Stimulated activated naive CD8-positive, alpha-beta T cell treated with anti-CD3 and anti-CD28 coated beads, Interleukin-15, amount 100 ng/mL, for 72 hours (primary cell): ENCODE measurements at places on chromosomes 6 and 20.

DNA sequence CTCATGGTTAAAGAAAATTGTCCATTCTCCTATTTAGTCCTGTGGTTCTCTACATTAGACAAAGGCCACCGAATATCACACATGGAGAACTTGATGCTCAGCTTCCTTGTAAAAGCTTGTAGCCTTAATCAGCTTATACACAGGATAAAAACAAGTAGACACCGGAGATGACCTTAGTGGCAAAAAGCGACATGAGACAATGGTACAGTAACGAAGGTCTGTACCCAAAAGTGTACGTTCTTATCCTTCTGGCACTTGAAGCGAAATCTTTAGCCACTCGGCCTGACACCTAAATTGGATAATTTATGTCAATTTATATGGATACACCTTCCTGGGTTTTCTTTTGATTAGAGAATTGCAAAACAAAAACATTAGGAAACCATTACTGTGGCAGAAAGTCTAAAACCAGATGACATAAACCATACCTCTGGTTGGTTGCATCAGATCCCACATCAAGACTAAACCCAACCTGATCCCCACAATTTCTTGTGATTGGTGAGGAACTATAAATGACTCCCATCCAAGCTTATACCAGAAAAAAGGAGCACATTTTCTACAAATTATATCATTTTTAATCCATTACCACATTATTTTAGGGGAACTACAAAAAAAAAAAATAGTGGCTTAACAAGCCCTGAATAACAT lies 6.1 kb downstream of the RBM39 start:
- no peak for DNase-seq

- DNase-seq = no peak
Measured at GRCh38 chr6:168216751-168217191, 102.8 kb downstream of the DACT2 start.

GRCh38 chr20:6533351-6533750 lies 234.1 kb upstream of the BMP2 start:
- DNase-seq = no peak

DNA sequence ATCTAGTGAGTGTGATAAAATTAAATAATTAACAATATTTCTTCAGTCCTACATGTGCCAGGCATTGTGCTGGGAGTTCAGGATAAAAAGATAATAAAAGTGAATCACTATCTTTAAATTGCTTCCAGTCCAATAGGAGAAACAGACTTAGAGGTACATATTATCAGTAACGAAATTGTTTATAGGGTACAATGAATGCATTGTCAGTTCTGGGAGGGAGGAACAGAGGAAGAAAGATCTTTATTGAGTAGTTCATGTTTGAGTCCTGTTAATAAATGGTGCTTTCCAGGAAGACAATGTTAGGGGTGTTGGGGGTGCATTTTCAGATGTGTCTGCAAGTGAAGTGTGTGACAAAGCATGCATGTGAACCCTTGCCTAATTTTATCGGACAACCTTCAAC lies 183.1 kb downstream of the OGFRL1 start:
- no peak for DNase-seq

DNA sequence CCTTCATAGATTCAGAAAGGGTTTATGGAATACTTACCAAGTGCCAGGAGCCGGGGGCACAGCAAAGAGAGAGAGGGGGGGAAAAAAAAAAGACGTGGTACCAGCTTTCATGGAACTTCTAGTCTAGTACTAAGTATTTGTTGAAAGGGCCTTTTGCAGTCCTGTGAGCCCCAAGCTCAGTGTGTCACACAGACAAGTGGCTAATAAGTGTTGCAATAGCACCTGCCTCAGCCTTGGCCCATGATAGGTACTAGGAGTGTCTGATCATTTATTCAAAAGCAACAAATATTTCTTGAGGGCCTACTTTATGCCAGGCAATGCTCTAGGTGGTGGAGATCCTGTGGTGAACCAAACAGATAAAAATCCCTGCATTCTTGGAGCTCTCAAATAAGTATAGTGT lies 7.9 kb downstream of the MYLK2 start:
- no peak for DNase-seq

DNA sequence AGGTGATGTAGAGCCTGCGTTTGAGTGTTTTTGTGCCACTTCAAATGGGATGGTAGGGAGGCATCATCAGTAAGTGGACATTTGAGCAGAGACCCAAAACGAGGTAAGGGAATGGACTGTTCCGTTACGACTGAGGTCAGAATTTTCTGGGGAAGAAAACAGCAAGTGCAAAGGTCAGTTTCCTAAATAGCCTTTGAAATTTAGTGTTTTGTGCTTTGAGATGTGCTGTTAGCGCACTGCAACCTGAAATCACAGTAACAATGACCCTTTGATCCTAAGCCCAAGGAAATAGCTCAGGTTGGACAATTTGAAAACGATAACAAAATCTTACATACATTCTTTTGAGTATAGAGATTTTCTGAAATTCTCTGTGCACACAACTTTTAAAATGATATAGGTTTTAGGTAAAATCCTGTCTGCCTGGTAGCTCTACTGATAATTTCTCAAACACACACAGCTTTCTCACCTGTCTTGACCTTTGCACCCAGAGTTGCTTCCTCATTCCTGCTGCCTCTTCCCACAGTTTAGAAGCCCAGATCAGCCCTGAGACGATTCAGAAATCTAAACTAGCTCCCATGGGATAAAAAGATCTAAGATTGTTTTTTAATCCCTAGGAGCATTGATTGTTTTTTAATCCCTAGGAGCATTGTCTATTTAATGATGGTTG lies 22.1 kb downstream of the DCBLD1 start:
- no peak for DNase-seq

DNA sequence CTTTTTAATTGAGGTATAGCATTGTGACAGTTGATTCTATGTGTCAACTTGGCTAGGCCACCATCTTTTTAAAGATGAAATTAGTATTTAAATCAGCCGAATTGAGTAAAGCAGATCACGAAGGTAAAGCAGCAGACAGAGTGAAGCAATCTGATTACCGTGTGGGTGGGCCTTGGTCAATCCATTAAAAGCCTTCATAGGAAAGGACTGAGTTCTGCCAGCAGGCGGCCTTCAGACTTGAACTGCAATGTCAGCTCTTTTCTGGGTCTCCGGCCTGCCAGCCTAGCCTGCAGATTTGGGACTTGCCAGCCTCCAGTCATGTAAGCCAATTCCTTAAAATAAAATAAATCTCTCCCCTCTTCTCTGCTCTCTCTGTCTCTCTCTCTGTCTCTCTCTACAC lies 22.4 kb upstream of the TGM2 start:
- DNase-seq = no peak

DNA sequence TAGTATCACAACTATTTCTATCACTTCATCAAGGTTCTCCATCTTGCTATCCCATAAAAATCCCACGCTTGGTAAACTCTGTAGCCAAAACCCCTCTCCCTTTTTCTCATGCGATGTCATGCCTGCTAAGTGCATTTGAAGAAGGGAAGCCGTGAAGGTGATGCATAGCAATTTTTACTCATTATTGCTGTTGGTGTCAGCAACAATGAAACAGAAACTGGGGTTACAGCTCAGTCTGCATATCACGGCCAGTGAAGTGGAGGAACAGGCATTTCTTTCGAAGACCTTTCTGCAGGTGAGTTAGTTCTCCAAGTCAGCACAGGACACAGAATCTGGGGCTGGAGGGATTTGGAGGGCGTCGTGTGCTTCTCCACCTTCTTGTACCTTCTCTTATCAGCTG lies 5.8 kb downstream of the UNC93A start:
- no peak for DNase-seq

DNA sequence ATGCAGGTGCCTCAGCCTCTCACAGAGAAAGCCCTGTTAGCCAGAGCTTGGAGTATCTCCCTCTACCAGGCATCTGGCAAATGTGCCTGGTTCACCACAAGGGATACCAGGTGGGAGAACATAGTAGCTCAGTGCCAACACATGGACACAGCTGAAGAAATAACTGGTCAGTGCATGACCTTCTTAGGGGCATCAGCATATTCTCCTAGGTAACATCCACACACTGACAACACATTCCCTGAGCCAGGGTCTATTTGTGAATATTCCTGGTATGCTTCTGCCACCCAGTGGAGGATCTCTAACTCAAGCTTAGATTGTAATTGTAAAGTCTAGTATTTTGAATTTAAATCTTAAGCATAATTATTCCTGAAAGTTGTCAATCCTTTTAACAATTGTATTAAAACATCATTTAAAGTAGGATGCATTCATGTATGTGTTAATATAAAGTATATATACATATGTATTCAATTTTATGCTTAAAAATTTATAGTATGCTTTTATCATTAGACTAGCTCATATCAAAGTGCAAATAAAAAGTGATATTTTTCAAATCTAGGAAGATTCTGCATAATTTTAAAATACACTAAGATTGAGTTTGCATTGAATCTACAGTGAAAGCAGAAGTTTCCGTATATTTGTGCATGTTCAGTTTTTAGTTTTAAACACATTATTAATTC lies 45.3 kb upstream of the COL21A1 start:
- no peak for DNase-seq

- DNase-seq = no peak
Measured at GRCh38 chr6:123575188-123575587, 61.6 kb downstream of the TRDN start.

- DNase-seq = no peak
Measured at GRCh38 chr6:85416049-85416448, 33.8 kb upstream of the NT5E start.

DNA sequence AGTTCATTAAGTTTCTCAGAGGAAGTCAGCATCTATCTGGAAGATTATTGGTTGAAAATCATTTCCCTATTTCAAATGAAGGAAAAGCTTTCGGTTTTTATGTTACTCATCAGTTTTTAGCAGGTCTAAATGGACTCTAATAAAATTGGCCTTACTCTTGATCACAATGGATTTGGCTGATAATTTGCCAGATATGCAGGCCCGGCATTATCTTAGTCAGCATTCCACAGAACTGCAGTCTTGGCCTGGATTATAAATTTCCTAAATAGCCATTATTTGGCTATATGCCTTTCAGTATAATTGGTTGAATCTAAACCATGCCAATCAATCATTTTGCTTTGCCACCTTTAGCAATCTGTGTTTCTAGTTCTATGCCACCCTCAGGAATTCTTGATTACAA lies 91.7 kb upstream of the KCNQ5 start:
- DNase-seq = no peak

- DNase-seq = no peak
Measured at GRCh38 chr6:119887666-119888065, 538.1 kb upstream of the MAN1A1 start.

GRCh38 chr6:111871725-111872400 lies 1.4 kb downstream of the FYN start:
- peak; percentile 48 for DNase-seq

- no peak for DNase-seq
Measured at GRCh38 chr6:56490993-56491392, 151.7 kb downstream of the DST start.

DNA sequence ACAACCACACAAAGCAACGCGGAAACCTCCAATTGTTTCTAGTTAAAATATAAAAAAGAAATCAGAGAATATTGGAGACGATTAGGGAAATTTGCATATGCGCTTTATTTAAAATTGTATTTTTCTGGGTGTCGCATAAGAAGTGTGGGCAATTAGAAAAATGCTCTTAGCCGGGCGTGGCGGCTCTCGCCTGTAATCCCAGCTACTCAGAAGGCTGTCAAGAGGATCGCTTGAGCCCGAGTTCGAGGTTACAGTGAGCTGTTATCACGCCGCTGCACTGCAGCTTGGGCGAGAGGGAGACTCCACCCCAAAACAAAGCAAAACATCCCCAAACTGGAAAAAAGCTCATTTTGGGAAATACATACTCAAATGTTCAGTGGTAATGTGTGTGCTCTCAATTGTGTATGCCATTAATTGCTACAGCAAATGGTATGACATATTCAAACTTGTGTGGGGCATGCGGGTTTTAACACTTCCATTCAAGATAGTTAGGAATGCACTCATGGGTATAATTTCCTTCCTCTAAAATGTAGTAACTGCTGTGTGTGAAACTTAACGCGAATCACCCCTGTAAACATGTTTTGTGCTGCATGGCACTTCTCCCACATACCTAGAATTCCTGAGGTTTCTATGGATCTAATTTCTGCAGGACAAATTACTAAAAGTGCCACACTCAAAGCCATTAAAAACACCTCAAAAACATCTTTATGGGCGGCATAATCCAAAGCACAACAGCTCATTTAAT lies 54.7 kb upstream of the HFE start:
- DNase-seq = peak; percentile 77

DNA sequence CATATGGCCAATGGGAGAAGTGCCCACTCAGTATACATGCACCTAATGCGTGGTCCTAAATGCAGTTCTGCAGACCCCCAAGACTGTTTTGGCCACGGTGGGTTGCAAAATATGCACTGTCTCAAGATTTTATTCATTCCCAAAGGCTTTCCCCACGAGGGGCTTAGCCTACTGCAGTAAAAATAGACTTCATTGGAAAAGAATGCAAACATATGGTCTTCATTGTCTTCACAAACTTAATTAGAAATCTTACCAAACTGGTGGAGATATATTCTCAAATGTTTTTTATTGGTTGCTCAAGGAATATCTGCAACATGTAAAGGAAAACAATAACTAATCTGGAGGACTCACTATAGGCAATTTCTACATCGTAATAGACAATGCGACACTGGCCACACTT lies 31.6 kb upstream of the PRL start:
- no peak for DNase-seq

GRCh38 chr6:140775061-140775460 lies 1357.7 kb upstream of the GJE1 start:
- DNase-seq = no peak

- no peak for DNase-seq
Measured at GRCh38 chr6:24403501-24403824, 727 bp downstream of the MRS2 start.

- DNase-seq = no peak
Measured at GRCh38 chr6:99478483-99478882, 36.7 kb downstream of the USP45 start.

DNA sequence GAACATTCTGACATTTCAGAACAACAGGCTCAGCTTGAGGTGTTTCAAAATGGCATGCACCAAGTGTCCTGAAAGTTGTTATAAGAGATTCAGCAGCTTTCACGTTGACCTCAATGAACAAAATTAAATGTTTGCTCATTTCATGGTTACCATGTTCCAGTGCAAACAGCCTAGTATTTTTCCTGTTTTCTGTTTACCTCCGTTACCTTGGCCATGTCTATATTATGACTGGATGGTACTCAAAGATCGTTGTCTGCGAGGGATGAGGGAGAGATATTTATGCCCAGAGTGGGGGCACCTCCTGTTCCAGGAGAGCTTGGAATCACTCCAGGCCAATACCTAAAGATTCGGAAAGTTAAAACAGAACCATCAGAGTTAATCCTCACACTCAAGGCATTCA lies 83.8 kb upstream of the SASH1 start:
- no peak for DNase-seq

- DNase-seq = no peak
Measured at GRCh38 chr6:109706513-109706912, 15.4 kb downstream of the FIG4 start.
